Epithelial cell of proximal tubule (primary cell): ENCODE measurements at places on chromosomes 5 and 9.

DNA sequence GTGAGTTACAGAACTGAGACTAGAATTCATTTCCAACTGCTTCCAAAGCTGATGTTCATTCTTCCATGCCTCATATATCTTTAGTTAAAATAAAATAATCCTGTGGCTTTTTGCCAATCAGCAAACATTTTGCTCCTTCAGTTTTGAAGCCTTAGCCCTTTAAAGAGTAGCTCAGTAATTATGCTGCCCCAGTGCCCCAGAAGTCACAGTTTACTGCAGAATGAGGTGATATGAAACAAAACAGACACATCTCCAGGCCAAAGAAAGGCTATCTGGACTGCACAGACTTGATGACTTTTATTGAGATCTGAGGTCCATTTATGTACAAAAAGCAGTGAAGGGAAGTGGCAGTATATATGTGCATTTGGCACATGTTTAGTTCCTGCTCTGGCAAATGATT is 285.8 kb upstream of the ZNF462 start:
- DNase-seq, result no peak

DNA sequence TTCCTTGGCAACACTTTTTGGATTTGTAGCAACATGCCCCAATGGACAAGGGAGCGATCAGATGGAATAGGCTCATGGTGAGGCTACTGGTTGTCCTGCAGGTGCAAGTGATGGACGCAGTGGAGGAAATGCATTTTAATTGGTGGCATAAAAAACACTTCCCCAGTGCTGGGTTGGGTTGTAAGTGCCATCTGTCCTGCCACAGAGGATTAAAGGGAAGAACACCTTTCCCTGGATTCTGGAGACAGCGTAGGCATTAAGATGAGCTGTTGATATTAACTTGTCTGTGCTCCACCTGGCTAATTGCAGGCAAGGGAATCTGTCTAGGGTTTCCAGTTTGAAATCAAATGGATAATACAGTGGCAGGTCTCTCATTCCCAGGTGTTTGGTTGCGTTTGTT is 173.4 kb downstream of the ZNF462 start:
- DNase-seq, result no peak

DNA sequence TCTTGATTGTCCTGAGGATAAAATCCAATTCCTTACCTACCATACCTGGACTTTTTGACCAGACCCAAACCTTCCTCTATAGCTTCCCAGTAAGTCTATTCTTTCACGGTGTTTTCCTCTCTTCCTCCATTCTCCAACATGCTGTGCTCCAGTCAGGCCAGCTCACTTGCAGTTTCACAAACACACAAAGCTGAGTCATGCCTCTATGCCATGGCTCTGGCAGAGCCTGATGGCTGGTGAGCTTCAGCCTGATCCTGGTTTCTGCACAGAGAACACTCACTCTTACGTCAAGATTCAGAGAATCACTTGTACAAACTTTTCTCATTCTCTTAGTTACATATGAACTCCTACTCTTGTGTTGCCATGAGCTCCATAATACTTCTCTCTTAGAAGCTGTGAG is 27.7 kb upstream of the PAX5 start:
- DNase-seq, result no peak

- no peak for DNase-seq
These were observed 166.8 kb downstream of the PSAT1 start for GRCh38 chr9:78463750-78464149.

DNA sequence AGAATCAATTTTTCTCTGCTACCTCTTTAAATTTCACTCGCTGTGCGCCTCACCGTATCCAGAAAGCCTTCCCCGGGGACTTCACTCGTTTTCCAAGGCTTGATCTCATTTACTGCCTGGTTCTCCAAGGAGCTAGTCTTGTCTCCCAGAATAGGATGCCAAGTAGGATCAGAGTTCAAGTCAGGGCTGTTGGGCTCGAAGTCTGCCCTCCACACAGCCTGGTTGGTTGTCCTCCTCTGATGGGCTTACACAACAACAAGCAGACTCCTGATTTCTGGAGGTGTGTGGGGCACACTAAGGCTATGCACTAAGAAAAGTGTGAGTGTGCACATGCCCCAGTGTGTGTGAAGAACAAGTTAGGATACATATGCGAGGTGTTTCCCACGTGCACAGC is 14.0 kb upstream of the TNIP1 start:
- no peak for DNase-seq

- DNase-seq, result no peak
These were observed 54.0 kb upstream of the CNOT6 start for GRCh38 chr5:180439911-180440769.

GRCh38 chr5:173271419-173271818 is 36.4 kb upstream of the NKX2-5 start:
- DNase-seq, result no peak

DNA sequence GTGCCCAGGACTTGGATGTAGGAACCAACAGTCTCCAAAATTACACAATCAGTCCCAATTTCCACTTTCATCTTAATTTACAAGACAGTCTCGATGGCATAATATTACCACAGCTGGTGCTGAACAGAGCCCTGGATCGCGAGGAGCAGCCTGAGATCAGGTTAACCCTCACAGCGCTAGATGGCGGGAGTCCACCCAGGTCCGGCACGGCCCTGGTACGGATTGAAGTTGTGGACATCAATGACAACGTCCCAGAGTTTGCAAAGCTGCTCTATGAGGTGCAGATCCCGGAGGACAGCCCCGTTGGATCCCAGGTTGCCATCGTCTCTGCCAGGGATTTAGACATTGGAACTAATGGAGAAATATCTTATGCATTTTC is 837 bp downstream of the PCDHB2 start:
- DNase-seq, result no peak

- no peak for DNase-seq
These were observed 19.2 kb upstream of the PITX1 start for GRCh38 chr5:135053278-135053677.

DNA sequence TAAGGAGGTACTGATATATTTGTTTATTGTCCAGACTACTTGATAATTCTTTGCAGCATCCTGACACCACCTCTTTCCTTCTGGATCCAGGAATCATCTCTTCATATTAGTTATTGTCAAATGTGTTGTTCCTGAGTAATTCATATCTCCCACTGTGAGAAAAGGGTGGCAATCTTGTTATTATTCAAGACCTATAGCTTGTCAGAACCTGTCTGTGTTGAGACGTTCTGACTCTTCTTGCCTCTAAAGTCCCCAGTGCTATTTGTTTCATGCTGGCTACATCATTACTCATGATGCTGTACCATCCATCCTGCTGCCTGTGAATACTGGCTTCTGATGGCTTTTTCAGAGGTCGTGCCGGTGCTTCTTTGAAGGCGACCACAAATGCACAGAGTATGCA is 68.7 kb upstream of the TAF11L2 start:
- no peak for DNase-seq

DNA sequence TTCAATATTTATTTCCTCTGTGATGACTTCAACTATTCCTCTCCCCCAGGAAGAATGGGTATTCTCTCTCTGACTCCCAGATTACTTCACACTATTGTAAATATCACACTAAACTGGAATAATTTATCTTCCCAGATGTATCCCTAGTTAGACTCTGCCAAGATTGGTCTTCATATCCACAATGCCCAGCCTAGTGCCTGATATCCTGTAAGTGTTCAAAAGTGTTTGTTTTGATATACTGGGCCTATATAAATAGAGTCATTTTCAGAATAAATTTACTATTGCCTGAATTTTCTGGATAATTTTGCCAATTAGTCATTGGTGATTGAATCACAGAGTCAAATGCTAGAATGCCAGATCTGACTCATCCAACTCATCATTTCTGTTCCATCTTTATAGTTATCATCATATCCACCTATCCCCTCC is 143.7 kb upstream of the TNC start:
- DNase-seq, result no peak

GRCh38 chr9:92671323-92671722 is 1.4 kb upstream of the IPPK start:
- no peak for DNase-seq
